Foreskin keratinocyte (primary cell): ENCODE measurements at places on chromosomes 5 and 9. TPM values are rescaled to one million over a fixed set of nuclear protein-coding genes. Genes with fewer than 3 reads are reported as not detected.

The RAB14 gene
- 45.1 and 46.3 TPM in 2 replicates for total RNA-seq

The NDOR1 gene
- total RNA-seq, result 12.4 and 14.6 TPM in 2 replicates

The SLC45A2 gene
- total RNA-seq, result not detected in 2 replicates

The RAPGEF6 gene
- total RNA-seq, result 9.7 and 10.5 TPM in 2 replicates

The NR6A1 gene
- total RNA-seq, result 0.68 and 1.0 TPM in 2 replicates

The FOXD4L5 gene
- total RNA-seq, result 0.03 and 0.07 TPM in 2 replicates

The QRFP gene
- total RNA-seq, result not detected in 2 replicates

The FAM240B gene
- total RNA-seq, result not detected in 2 replicates

The COL15A1 gene
- not detected in 2 replicates for total RNA-seq

The TXNDC8 gene
- not detected in 2 replicates for total RNA-seq

The PCDHB13 gene
- total RNA-seq, result 0.07 TPM in 1 of 2 replicates, not detected in the other

The PLAC8L1 gene
- total RNA-seq, result not detected in 2 replicates

The PDLIM4 gene
- 95.2 and 115 TPM in 2 replicates for total RNA-seq

The ZNF608 gene
- total RNA-seq, result 2.3 and 3.1 TPM in 2 replicates

The ECM2 gene
- 0.39 and 1.4 TPM in 2 replicates for total RNA-seq

The ARL14EPL gene
- total RNA-seq, result not detected in 2 replicates

The HRCT1 gene
- 0.34 and 0.74 TPM in 2 replicates for total RNA-seq

The OR1K1 gene
- not detected in 2 replicates for total RNA-seq

The SIT1 gene
- not detected in 2 replicates for total RNA-seq

The PCDHB8 gene
- total RNA-seq, result not detected in 2 replicates

The LECT2 gene
- not detected in 2 replicates for total RNA-seq

The EQTN gene
- total RNA-seq, result 0.27 TPM in 1 of 2 replicates, not detected in the other

The DNAJA1 gene
- 137 and 170 TPM in 2 replicates for total RNA-seq

The LCN15 gene
- not detected in 2 replicates for total RNA-seq

The SAXO1 gene
- not detected in 2 replicates for total RNA-seq

The OGN gene
- total RNA-seq, result not detected in 2 replicates

The GPR150 gene
- 0.07 TPM in 1 of 2 replicates, not detected in the other for total RNA-seq
